ENCODE measurements at places on chromosomes 3 and 15. TPM values are rescaled to one million over a fixed set of nuclear protein-coding genes. Genes with fewer than 3 reads are reported as not detected.

DNA sequence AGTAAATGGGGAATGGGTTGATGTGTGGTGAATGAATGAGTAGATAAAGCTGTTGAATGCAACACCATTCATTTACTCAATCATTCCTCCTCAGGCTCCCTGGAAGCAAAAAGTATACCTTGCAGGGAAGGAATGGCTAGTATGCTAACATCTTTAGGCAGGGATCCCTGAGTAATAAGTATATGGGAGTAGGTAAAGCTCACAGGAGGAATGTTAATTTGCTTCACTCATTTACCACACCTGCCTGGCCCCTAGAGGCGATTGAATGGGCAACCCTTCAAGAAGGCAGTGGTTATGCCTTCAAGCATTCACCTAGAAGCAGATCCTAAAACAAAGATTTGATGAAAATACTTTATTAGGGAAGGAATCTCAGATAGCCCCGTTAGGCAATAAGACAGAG, 208.7 kb upstream of the GADL1 start:
- DNase-seq = no peak

DNA sequence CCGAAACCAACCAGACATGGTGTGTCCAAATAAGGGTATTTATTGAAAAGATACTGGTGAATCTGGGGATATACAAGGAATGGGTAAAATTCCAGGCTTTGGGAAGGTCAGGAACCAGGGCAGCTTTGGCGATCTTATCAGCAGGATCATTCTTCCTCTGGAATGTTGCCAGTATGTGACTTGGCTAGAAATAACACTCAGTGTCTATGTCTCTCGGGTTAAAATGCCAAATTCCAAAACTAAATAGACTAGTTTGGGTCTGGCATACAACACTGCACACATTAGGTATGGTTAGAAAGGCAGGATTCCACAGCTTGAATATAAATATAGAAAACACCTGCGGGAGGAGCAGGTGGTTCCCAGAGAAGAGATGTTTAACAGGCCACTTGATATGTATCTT, 220.2 kb upstream of the CD96 start:
- no peak for DNase-seq

DNA sequence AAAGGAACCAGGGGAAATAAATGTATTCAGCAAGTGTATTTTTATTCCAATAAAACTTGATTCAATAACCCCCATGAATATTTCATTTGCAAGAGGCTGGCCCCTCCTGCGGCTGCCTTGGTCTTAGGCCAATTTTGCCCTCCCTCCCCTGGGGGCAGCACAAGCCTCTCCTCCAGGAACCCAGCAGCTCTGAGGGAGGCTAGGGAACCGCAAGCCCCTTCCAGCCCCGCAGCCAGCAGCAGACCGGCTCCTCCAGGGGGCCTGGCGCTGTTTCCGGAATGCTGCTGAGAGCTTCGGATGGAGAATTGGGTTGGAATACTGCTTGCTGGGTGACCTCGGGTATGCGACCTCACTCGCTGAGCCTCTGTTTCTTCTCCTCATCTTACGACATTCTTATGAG, 150.1 kb downstream of the RAB11A start:
- no peak for DNase-seq

- no peak for DNase-seq
Measured at GRCh38 chr3:148937467-148938255, 53.7 kb upstream of the GYG1 start.

DNA sequence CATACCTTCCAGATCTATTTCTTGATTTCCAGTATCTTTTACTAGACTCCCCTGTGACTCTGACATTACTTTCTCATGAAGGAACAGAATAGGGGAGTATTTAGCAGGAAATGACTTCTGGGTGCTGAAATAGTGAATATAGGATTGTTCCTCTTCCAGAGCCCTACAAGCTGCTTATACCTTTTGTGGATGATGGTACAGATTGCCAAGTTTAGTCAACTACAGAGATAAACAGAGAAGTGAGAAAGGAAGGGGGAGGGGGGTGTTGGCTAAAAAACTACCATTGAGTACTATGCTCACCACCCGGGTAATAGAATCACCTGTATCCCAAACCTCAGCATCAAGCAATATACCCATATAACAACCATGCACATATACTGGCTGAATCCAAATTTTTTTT, 298.3 kb upstream of the GPR149 start:
- no peak for DNase-seq

- DNase-seq = no peak
Measured at GRCh38 chr3:25429361-25430286, 1.6 kb downstream of the RARB start.

DNA sequence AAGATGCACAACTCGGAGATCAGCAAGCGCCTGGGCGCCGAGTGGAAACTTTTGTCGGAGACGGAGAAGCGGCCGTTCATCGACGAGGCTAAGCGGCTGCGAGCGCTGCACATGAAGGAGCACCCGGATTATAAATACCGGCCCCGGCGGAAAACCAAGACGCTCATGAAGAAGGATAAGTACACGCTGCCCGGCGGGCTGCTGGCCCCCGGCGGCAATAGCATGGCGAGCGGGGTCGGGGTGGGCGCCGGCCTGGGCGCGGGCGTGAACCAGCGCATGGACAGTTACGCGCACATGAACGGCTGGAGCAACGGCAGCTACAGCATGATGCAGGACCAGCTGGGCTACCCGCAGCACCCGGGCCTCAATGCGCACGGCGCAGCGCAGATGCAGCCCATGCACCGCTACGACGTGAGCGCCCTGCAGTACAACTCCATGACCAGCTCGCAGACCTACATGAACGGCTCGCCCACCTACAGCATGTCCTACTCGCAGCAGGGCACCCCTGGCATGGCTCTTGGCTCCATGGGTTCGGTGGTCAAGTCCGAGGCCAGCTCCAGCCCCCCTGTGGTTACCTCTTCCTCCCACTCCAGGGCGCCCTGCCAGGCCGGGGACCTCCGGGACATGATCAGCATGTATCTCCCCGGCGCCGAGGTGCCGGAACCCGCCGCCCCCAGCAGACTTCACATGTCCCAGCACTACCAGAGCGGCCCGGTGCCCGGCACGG, 991 bp downstream of the SOX2 start:
- no peak for DNase-seq

GRCh38 chr3:179301645-179302044, 21.2 kb upstream of the ZNF639 start:
- no peak for DNase-seq

DNA sequence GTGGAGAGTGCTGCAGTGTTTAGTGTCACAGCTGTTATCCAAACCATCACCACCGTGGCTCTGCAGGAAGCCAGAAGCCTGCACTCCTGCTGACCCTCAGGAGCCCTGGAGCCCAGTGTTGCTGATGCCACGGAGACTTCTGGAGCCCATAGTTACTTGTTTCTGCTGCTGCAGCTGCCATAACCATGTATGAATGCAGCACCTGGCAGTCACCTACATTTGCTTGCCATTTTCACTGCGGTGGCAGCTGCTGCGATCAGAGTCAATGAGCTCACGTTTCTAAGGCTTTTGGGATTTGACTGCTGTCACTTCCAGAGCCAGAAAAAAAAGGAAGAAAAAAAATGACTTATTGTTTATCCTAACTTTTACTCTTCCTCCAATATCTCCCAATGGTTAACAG, 299.2 kb upstream of the THRB start:
- DNase-seq = no peak

LAMB2 gene
- not detected for total RNA-seq

FANCD2 gene
- total RNA-seq = 80.9 TPM

APBA2 gene
- 34.1 TPM for total RNA-seq
